ENCODE measurements at places on chromosomes 2 and 18. TPM values are rescaled to one million over a fixed set of nuclear protein-coding genes. Genes with fewer than 3 reads are reported as not detected.

EVA1A gene
- 114 TPM for total RNA-seq

DPP4 gene
- total RNA-seq: 3.8 TPM

RND3 gene
- 101 TPM for total RNA-seq

LIPT1 gene
- 2.8 TPM for total RNA-seq

DOK6 gene
- 1.2 TPM for total RNA-seq

NBAS gene
- total RNA-seq: 56.7 TPM

ONECUT2 gene
- total RNA-seq: 0.15 TPM

SLC23A3 gene
- total RNA-seq: 1.3 TPM

PAIP2B gene
- 0.47 TPM for total RNA-seq

MYO5B gene
- 11.2 TPM for total RNA-seq

NXPH2 gene
- not detected for total RNA-seq

TMSB10 gene
- 9,445 TPM for total RNA-seq

CERKL gene
- total RNA-seq: not detected

GKN2 gene
- not detected for total RNA-seq

ZBTB7C gene
- 0.06 TPM for total RNA-seq

SERPINB11 gene
- total RNA-seq: not detected

TMEM163 gene
- total RNA-seq: 3.2 TPM

RUFY4 gene
- not detected for total RNA-seq

MARCO gene
- total RNA-seq: not detected

CCBE1 gene
- 9.0 TPM for total RNA-seq

FASTKD2 gene
- 22.7 TPM for total RNA-seq

DSG1 gene
- not detected for total RNA-seq

FLACC1 gene
- 0.15 TPM for total RNA-seq

KIF1A gene
- total RNA-seq: 1.2 TPM

KCNK3 gene
- total RNA-seq: 0.53 TPM

ARMC9 gene
- total RNA-seq: 21.3 TPM

RGPD4 gene
- not detected for total RNA-seq

RFX8 gene
- total RNA-seq: 1.6 TPM

Measured in glomerular endothelial cell (primary cell).